ENCODE measurements at places on chromosomes 3 and 15.

- DNase-seq, result no peak
Observed at GRCh38 chr3:192082730-192083660, 622.0 kb downstream of the PYDC2 start.

DNA sequence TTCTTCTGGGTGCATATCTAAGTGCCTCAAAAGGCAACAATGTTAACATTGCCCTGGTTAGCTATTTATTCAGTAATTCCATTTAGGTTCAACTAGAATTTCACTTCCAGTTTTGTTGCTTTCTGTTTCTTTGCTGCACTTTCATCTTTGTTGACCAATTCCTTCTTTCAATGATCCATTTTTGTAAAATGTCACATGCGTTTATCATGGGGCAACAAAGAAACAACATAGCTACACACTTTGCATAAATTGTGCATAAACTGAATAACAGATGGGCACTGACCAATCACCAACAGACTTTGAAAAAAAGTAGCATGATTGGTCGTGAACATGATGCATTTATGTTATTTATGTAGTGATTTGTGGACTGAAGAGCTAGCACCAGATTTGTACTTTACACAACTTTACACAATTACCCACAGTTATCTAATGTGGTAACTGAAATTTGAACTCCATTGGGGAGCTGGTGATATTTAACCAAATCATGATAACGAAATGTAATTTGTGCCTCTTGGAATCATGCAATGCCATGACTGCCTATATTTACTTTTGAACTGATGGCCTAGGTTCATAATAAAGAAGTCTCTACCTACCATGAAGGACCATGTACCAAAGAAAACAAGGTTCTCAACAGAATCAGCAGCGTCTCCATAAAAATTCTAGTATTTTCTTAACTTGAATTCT is 7.1 kb upstream of the CPOX start:
- DNase-seq, result no peak

DNA sequence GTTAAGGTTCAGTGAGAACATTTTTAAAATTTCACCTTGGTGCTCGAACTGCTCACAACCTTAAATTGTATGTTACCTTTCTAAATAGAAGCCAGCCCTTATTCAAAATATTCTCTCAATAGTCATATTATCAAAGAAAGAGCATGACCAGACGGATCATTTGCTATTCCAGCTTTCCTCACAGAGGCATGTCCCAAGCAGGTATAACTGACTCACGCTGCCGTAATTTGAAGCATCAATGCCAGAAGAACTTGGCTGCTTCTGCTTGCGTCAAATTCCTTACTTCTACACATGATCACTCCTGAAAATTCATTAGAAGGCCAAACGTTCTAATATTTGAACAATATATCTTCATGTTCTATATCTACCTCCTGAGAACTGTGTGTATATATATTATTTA is 69.5 kb upstream of the VGLL4 start:
- DNase-seq, result no peak

DNA sequence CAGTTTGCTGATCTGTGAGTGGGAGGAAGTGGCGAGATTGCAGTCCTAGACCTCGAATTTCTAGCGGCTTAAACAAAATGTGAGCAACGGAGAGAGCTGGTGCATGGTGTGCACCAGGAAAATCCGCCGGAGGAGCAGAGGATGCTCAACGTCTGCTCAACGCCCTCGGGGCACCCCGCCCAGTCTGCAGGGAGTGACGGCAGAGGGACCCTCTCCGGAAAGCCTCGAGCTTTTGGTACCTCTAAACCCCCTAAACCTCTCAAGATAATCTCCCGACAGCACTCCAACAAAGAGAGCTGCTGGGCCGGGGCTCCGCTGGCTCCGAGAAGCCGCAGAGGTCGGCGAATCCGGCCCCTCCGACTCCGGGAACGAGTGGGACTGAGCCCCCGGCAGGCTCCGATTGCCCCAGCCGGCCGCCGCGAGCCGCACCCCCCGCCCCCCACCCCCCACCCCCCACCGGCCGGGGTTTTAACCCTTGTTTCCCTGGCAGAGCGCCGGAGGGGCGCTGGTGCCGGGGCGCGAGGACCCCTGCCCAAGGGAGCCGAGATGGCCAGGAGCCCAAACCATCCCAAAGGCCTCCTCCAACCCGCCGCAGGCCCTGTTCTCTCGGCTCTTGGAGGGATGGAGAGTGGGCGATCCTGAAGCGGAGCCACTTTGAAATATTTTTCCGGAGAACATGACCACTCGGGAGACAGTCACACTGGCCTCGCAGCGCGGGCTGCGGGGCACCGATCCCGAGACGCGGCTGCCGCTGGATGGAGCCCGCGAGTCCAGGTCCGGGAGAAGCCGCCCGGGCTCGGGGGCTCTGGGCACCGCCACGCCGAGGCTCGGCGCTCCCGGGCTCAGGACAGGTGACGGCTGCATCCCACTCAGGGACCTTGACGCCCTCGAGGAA is 1.5 kb downstream of the MEGF11 start:
- no peak for DNase-seq

DNA sequence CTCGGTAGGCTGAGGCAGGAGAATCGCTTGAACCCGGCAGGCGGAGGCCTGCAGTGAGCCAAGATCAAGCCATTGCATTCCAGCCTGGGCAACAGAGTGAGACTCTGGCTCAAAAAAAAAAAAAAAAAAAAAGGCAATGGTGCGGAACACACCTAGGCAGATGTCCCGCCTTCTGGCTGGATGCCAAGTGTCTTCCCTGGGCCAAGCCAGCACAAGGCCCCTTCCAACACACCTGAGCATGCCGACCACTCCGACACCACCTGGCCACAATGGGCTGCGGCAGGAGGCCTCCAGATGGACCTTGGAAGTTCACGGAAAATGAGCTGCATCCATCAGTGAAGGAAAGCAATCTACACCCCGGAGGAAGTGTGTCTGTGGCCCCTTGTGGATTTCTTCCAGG is 19.0 kb downstream of the NUP210 start:
- no peak for DNase-seq

DNA sequence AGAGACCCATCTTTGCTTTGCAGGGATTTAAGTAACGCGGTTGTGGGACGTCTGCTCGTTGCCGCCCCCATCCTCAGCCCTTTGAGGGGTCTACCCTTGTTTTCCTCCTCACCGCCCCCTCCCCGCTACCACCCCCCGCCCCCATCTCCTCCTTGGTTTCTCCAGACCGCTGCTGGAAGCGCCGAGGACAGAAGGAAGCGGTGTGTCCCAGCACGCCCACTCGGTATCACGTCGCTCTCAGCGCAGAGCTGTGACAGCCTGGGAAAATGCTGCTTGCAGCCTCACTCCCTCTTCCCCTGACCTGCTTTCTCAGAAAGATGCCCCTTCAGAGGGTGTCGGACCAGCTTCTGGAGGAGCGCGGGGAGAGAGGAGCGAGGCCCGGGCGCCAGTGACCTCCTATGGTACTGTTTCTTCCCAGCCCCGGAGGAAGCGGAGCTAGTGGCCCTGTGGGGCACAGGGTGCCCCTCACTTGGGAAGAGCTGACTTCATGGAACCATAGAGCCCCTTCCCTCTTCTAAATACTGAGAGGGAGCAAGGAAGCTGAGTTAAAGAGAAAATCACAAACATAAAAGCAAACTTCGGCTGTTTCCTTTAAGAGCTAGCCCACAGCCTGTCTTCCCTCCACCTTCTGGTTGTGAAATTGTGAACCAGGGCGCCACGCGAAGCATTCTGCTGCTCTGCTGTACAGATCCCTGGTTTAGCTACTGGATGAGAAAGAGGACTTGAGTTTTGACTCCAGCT is 698 bp downstream of the IL1RAP start:
- DNase-seq, result no peak

GRCh38 chr15:40957581-40958051 is 4.3 kb downstream of the CHAC1 start:
- no peak for DNase-seq

GRCh38 chr3:157360044-157360443 is 76.6 kb upstream of the PTX3 start:
- no peak for DNase-seq

- no peak for DNase-seq
Observed at GRCh38 chr15:57662802-57663201, 43.7 kb upstream of the POLR2M start.

- no peak for DNase-seq
Observed at GRCh38 chr15:58291848-58292247, 139.9 kb upstream of the LIPC start.

GRCh38 chr3:191133359-191133758 is 65.7 kb upstream of the OSTN start:
- no peak for DNase-seq

DNA sequence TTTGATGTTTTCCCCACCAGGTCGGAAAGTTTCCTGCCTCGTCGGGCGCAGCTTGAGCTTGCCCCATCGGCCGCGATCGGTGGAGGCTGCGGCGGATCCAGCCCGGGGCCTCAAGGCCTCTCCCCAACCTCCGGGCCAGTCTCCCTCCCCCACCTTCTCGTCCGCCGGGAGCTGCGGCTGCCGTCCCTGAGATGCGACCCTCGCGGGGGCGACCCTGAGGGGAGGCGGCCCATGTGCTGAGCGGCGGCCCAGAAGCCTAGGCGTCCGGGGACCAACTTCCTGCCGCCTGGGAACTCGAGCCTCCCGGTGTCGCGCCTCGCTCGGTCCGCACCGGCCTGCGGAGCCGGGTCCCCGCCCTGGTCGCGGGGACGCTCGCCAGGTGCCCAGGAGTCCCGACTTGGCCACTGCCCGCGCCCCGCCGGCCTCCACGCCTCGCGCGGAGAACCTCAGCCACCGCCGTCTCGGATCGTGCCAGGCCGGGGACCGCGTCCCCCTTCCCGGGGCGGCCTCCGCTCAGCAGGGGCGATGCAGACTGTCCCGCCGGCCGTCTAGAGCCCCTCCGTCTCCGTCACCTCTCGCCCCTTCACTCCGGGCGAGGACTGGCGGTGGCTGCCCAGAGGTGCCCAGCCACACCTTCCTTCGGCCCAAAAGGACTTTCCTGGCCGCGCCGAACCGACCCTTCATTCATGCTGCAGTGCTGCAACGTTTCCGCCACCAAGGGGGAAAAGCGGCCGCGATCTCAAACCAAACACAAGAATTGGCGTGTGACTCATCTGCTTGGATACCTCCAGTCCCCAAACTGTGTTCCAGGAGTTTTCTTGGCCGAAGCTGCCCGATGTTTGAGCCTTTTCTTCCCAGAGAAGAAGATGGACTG is 656 bp downstream of the SLMAP start:
- peak; percentile 40 for DNase-seq

GRCh38 chr3:88150371-88150770 is 612 bp downstream of the C3orf38 start:
- DNase-seq, result no peak

- DNase-seq, result no peak
Observed at GRCh38 chr3:12890610-12891390, 49.4 kb upstream of the RPL32 start.

- no peak for DNase-seq
Observed at GRCh38 chr3:54968546-54969172, 40.8 kb upstream of the LRTM1 start.

- DNase-seq, result no peak
Observed at GRCh38 chr3:100458814-100459213, 33.6 kb upstream of the TMEM45A start.

DNA sequence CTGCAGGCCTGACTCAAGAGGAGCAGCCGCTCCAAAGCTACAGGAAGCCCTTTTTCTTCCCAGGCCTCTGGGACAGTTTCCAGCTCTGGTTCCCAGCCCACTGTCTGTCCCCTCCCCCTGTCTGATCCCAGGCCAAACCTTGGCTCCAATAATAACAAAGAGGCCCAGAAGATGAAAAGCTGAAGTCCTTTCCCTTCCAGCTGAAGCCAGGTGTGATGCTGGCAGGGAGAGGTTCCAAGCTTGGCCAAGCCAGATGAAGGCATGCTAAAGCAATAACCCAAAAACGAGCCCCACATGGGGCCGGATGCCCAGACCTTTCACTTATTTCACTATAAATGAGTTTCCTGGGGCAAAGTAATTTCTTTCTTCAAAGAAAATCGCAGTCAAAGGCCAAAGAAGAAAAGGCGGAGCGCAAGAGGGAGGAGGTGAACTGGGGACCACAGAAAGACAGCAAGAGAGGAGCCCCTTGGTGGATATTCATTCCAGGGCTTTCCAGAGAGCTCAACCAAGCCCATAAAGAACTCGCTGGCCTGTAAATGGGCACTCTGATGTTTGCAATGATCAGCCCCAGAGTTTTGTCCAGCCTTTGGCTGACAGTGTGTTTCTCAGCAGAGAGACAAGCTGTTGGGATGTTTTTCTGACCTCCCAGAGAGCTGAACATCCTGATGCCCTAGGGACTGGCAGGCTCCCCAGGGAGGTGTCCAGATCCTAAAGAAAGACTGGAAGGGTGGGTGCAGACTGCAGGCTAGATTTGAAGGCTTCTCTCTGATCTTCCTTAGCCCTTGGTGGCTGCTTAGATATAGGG is 157.6 kb downstream of the UACA start:
- no peak for DNase-seq

- no peak for DNase-seq
Observed at GRCh38 chr15:65646486-65646885, 24.7 kb downstream of the SLC24A1 start.

DNA sequence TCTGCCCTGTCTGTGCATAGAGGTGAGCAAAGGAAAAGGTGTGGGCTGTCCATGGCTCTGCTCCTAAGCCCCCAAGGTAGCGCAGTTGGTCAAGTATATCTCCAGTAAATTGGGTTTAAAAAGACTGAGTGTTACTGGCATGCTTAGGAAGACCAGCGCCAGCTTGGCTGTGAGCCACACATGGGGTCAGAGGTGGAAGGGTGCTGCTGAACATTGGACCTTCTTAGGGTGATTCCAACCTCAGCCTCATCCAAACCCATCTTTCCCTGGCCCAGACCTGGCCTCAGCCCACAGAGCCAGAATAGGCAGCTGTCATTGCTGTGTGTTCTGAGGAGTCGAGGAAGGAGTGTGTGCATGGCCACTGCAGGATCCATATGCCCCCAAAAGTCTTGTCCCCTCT is 5.6 kb downstream of the IL17RE start:
- no peak for DNase-seq

GRCh38 chr3:168154089-168154488 is 58.4 kb upstream of the GOLIM4 start:
- DNase-seq, result no peak

DNA sequence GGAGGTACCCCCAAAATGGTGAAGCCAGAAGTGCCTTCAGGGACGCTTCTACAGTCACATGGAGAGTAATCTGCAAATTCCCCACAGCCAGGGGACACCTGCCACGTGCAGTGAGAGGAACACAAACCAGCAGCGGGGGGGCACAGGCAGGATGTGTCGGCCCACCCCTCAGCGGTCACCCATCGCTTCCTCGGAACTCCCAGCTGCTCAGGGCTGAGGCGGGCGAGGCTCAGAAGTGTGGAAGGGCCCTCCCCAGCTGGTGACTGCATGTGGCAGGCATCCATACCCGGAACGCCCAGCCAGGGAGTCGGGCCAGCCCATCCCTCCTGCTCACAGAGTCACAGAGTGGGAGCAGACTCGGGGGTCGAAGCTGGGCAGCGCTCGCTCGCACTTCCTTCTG is 63.7 kb downstream of the SLC12A8 start:
- DNase-seq, result no peak

DNA sequence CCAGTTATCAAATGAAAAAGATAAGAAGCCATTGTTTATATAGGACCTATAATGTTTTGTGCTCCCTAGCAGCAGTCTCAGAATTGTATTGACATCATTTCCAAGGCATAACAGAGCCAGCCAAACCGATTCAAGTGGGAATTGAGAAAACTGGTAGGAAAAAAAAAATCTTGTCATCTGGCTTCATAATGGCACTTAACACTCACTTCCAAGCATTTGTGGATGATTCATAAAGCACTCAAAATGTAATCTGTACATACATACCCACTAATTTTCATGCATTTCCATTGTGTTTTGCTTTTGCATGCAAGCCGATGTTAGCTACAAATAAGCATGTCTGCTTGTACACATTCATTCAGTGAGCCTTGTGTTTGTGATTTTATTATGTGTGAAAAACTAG is 18.6 kb upstream of the TRPC1 start:
- no peak for DNase-seq

Measured in activated naive CD4-positive, alpha-beta T cell (primary cell).